Aorta (tissue), 5 donors: ENCODE measurements at places on chromosomes 3 and 15. TPM values are rescaled to one million over a fixed set of nuclear protein-coding genes. Genes with fewer than 3 reads are reported as not detected.

GRCh38 chr3:161049683-161050248, 55.4 kb downstream of the B3GALNT1 start:
- no peak overlapping the region for H3K27ac ChIP-seq
- no peak for DNase-seq
- H3K4me3 ChIP-seq = no peak overlapping the region
- no peaks in the 10 kb centered on the region for H3K4me1 ChIP-seq
- H3K27me3 ChIP-seq = no peaks in the 10 kb centered on the region

Gene ELL3
- 2.5 TPM for total RNA-seq

Gene RBPMS2
- total RNA-seq = 6.9 TPM

- H3K27ac ChIP-seq = no peak overlapping the region
- H3K27me3 ChIP-seq = no peaks in the 10 kb centered on the region
- no peaks in the 10 kb centered on the region for H3K36me3 ChIP-seq
Measured at GRCh38 chr15:69926006-69926405, 171.7 kb downstream of the TLE3 start.

DNA sequence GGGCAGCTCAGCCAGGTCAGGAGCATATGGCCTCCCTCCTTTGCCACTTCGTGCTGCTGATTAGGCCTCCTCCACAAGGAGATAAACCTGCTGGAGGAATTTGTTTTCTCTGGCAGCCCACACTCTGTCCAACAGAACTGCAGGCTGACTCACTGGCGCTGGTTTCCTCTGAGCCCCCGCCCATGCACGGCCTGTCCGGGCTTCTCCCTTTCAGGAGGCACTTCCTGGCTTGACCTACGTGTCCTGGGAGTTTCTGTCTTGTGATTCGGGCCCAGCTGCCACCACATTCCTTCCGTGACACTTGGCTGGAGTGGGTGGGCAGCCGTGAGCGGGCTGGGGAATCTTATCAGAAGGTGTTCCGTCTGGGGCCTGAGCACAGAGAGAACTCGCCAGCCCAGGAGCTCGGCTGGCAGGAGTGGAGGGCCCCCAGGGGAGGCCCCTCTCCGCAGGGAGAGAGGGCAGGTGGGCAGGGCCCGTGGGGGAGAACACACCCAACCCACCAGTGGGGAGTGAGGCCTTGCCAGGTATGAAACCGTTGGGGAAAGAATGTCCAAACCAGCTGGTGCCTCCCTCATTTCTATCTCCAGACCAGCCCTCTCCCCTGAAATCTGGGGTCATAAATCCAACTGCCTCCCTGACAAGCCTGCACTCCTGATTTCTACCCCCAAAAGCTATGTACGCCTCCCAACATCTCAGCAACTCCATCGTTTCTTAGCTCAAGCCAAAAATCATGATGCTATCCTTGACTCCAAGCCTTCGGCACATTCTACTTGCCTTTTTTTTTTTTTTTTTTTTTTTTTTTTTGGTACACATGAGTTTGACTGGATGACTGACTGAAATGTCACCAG, 110.6 kb upstream of the MEF2A start:
- H3K36me3 ChIP-seq = no peaks in the 10 kb centered on the region
- H3K27ac ChIP-seq = peak overlapping the region; percentile 95
- peak; percentile 97 for DNase-seq
- no peak overlapping the region for H3K4me3 ChIP-seq
- H3K4me1 ChIP-seq = no peaks in the 10 kb centered on the region
